ENCODE measurements at places on chromosomes 12 and 14.

DNA sequence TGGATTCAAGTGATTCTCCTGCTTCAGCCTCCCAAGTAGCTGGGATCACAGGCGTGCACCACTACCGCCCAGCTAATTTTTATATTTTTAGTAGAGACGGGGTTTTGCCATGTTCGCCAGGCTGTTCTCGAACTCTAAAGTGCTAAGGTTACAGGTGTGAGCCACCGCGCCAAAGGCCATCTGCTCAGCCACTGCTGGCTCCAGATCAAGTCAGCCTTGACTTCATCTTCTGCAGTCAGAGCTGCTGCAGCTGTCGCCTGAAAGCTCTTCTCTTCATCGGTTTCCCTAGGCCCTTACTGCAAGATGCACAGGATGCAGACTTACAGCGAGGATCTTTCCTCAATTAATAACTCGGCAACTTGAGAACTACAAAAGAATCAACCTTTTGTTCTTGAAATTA is 66.8 kb downstream of the CLIP1 start:
- no peak for DNase-seq

DNA sequence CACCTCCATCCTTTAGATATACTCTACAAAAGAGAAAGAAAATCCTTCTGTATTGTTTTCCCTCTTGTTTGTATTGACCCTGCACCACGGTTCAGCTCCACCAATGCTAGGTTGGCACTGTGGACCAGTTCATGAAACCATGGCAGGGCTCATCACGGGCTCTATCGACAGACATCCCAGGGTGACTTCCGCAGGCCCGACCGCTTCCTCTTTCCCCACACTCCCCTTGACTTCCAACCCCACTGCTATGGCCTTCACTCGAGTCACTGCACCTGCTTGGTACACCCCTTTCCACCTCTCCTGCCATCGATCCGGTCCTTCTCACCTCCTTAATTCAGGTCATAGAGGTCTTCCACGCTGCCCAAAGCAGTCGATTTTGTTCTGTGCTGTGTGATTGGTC is 21.2 kb upstream of the AKAP5 start:
- no peak for DNase-seq

- no peak for DNase-seq
Observed at GRCh38 chr14:84643446-84643845, 886.5 kb upstream of the FLRT2 start.

DNA sequence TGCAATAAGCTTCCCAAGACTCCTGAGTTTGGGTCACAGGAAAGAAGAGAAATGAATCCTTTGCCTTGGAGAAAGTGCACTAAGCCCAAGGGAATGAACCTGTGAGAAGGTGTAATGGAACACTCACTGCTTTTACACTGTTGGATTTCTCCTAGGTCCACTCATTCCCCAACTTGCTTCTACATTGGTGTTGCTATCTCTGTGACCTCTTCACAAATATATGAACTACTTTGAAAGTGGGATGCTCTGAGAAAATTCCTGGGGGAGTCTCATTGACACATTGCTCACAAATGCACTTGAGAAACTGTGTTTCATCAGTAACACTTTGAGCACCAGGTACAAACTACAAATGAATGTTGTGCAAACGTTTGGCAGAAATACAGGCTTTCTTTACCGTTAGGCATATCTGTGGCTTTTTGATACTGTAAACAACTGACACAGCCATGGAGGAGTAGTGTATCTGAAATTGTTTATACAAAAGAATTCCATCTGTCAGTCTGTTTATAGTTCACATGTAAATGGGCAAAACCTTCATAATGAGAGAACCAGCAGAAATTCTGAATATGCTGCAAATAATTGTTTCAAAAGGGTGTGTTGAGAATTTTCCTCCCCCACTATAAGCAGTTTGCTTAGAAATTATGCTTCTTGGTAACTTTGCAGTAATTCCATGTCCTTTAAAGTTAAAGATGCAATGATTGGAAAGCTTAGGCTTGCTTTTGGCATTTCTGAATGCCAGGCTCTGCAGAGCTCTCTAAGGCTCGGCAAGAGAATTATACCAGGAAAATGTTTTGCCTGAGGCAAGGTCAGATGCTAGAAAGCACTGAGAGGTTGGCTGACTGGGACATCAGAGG is 348.5 kb upstream of the DDHD1 start:
- DNase-seq: no peak

- no peak for DNase-seq
Observed at GRCh38 chr12:79850610-79851299, 84.1 kb downstream of the PPP1R12A start.

DNA sequence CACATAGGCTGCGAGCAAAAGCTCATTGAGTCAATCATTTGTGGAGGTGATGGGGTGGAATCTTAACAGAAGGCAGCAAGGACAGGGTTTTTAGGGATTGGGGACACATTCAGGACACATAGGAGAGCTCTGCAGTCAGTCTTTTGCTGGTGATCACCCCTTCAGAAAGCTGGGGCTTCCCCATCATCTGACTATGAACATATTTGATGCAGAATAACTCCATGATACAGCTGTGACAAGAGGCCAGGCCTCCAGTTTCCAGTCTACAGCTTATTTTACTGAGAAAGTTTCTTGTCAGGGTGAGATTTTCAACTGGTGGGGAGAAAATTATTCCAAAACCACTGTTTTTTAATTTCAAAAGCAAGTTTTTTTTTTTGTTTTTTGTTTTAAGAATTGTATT is 134.2 kb downstream of the TMEM30B start:
- no peak for DNase-seq

GRCh38 chr12:89309440-89309802 is 42.9 kb downstream of the DUSP6 start:
- DNase-seq: no peak

GRCh38 chr12:119673634-119674033 is 5.7 kb downstream of the PRKAB1 start:
- no peak for DNase-seq

- DNase-seq: no peak
Observed at GRCh38 chr14:77158882-77159255, 17.3 kb upstream of the ZDHHC22 start.

Data from CD4-positive, alpha-beta T cell treated with Interleukin-17A for 4 hours (primary cell).